ENCODE measurements at places on chromosomes 5 and 9.

DNA sequence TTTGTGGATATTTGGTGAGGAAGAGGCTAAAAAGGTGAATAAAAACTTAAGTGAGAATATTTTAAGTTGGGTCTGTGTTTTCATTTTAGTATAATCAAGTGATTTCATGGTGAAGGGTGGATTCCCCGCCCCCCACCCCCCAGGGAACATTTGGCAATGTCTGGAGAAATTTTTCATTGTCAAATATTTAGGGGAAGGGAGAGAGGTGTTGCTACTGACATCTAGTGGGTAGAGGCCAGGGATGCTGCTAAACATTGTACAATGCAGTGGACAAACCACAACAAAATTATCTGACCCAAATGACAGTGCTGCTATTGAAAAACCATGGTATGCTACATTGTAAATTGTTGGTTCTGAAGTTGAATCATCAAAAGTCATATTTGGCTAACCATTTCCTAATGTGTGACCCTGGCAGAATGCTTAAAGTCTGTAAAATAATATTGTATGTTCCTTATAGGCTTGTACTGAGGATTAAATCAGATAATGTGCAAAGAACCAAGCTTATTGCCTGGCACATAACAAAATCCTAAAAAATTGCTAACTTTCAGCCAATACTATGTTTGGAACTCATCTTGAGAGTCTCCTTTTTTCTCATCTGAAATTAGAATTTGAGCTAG, 5.6 kb downstream of the C5orf24 start:
- DNase-seq, result no peak

DNA sequence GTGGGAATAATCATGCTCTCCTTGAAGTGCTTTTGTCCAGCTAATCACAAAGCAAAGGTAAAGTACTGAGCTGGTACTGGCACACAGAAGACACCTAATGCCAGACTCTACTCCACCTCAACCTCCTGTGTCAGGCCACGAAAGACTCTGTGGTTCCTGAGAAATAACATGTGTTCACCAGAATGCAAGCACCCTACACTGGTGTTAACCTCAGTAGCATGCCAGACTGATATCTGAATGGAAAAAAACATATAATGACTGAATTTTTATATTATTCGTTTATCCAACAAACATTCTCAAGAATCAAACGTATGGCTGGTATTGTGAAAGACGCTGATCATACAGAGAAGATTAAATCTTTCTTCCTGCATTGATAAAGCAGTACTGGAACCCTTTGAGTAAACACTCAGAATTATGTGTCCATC, 97.1 kb upstream of the IFNE start:
- no peak for DNase-seq

DNA sequence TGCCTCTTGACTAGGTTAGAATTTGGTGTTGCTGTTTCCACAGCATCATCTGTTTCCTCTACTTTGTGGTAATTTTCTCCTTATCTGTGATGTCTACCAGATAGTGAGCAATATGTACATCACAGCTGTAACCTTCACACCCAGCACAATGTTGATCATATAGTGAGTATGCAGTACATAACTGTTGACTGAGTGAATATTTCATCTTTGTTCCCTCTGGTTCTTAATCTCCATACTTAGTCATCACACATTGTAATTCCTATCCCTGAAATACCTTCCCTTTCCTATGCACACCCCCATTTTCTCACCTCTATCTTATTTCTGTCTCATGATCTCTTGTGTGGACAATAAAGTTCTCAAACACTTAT, 115.9 kb downstream of the KIF4B start:
- no peak for DNase-seq

DNA sequence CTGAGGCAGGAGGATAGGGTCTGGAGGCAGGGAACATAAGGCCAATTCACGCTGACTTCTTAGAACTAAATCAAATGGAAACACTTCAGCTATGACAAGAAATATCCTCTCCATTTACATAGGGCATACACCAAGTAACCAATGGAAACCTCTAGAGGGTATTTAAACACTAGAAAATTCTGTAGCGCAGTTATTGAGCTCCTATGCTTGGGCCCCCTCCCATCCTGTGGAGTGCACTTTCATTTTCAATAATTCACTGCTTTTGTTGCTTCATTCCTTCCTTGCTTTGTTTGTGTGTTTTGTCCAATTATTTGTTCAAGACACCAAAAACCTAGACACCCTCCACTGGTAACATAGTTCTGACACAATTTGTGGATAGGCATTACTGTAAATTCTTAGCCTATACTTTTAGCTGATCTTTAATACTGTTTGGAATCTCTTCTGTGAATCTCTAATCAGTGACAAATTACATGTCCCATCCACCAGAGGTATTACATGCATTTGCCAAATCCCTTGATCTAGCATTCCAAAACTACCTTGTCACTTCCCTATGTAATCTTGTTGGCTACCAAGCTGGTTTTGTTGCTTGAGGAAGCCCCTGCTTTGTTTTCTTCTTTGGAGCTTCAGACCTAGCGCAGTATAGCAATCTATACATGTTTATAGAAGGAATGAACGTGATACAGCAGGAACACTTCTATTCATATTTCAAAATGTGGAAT, 61.6 kb downstream of the ST8SIA4 start:
- no peak for DNase-seq

DNA sequence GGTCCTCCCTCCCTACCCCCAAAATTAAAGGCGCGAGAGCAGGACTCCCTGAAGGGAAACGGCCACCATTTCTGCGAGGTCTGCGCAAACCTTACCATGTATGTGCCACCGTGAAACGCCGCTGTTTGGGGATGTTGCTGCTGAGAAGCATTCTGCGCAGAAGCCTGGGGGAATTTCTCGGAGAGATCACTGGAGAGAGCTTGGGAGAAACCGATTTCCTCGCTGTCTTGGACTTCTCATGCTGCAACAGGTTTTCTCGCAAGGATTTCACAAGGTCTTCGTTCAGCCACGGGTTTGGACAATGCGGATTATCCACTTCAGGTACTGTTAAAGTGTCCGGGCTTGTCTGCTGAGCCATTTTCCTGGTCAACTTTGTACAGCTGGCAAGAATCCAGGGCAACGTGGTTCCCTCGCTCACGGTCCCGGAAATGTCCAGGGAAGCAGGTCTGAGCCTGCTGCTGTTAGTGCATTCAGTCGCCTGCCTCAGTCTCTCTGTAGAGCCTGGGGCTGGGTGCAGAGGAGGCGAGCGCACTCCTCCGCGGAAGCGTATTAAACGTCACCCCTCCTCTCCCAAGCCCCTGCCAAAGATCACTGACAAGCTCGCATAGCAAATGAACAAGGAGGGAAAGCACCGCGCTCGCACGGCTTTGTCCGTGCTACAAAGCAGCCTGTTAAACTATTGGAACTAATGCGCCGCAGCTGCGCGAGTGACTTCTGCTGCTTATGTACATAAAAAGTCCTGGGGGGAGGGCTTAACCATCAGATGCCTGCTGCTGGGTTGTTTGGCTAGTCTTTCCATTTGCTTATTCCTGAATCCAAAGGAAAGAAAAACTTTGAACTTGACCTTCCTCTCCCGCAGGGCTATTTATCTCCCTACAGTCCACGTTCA, 125.1 kb downstream of the PDE4D start:
- DNase-seq, result no peak

GRCh38 chr5:157059891-157060290, 975 bp upstream of the HAVCR1 start:
- DNase-seq, result no peak

GRCh38 chr5:86008704-86009103, 609.0 kb upstream of the COX7C start:
- DNase-seq, result no peak

- DNase-seq, result no peak
Observed at GRCh38 chr5:98935206-98935605, 6.4 kb upstream of the CHD1 start.

DNA sequence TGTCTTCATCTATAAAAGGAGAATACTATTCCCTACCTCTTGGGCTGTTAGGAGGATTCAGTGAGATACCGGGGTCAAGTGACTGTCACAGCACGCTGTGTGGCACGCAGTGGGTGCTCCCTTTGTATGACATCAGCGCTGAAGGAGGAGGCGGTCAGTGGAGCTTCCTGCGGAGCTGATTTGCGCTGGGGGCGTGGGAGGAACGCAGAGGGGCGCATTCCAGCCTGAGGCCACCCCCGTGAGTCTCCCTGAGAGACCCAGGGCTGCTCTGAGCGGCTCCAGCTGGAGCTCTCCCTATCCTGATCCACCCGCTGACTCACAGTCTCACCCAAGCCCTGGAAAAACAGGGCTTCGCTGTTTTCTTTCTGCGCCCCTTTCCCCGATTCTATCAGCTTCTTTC, 24.3 kb upstream of the NEURL1B start:
- DNase-seq, result no peak

DNA sequence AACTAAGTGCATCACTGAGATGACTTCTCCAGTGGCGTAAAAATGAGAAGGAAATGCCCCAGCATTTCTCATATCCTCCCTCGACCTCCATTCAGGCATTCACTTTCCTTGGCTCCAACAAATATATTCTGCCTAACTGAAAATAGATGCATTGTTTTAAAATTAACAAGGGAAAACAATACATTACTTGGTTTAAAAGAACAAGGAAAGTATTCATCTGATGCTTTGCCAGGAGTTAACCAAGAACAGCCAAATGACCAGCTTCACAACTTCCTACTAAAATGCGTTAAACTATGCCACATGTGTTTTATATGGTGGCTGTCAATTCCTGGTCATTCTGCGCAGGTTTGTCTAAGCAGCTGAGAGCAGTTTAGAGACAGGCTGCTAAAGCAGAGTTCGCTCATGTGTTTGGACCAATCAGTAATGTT, 121.4 kb downstream of the GNAQ start:
- DNase-seq, result no peak

GRCh38 chr5:72383280-72383679, 63.1 kb downstream of the PTCD2 start:
- DNase-seq, result no peak

DNA sequence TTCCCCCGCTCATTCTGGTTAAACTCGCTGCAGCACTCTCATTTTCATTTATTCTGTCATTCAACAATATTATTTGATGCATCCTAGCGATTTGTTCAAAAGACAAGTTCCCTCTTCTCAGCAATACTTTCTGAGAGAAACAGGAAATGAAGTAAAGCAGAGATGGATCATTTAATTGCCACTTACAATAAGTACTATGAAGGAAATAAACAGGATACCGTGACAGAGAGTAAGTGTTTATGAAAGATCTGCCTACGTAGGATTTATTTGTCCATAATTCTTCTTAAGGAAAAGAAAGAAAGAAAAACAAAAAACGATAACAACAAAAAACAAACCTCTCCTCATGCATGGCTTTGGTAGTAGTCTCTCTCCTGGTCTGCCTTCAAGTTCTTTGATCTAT, 406.8 kb upstream of the ZNF608 start:
- no peak for DNase-seq

DNA sequence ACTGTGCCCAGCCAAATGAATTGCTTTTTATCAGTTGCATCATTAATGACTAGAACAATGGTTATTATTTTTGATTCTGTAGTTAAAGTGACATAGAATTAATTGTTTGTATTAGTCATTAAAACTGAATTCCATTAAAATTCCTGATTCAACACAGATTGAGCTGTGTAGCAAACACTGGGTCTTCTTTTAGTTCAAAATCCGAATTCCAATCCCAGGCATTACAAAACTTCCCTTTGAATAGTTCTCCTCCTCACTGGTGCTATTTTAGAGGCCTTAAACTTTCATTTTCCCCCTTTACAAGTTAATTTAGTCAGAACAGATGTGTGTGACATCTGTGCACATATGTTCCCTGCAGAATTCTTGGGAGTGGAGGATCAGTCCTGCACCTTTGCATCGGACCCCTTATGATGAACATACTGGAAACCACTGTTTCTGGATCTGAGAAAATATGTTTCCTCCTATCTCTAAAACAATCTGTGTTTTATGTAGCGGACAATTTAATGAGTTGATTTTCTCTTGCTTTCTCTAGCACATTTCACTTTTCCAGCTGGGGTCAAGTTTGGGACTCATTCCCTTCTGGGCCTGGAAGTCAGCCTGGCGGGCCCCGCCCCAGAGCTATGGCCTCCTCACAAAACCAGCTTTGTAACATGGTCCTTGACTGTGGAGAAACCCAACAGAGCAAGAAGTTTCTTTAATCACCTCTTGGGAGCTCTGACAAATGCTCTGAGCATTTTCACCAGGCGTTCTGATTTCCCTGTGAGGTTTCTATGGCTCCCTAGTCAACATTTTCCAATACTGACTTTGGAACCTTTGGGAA, 87.9 kb upstream of the MAMDC2 start:
- no peak for DNase-seq

DNA sequence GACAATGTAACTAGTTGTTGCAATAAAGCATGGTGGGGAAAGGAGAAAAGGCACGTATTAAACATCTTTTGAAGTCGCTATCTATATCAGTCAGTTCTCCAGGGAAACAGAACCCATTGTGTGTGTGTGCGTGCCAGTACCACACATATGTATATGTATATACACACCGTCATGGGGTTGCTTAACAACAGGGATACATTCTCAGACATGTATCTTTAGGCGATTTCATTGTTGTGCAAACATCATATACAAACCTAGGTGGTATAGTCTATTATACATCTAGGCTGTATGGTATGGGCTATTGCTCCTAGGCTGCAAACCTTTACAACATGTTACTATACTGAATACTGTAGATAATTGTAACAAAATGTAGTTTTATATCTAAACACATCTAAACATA, 2.3 kb downstream of the CDKN2B-AS1 start:
- no peak for DNase-seq

- DNase-seq, result no peak
Observed at GRCh38 chr5:126924331-126925033, 105.9 kb downstream of the MARCHF3 start.

GRCh38 chr5:143094087-143094521, 309.4 kb downstream of the NR3C1 start:
- DNase-seq, result no peak

- no peak for DNase-seq
Observed at GRCh38 chr5:84578226-84578625, 193.5 kb upstream of the EDIL3 start.

DNA sequence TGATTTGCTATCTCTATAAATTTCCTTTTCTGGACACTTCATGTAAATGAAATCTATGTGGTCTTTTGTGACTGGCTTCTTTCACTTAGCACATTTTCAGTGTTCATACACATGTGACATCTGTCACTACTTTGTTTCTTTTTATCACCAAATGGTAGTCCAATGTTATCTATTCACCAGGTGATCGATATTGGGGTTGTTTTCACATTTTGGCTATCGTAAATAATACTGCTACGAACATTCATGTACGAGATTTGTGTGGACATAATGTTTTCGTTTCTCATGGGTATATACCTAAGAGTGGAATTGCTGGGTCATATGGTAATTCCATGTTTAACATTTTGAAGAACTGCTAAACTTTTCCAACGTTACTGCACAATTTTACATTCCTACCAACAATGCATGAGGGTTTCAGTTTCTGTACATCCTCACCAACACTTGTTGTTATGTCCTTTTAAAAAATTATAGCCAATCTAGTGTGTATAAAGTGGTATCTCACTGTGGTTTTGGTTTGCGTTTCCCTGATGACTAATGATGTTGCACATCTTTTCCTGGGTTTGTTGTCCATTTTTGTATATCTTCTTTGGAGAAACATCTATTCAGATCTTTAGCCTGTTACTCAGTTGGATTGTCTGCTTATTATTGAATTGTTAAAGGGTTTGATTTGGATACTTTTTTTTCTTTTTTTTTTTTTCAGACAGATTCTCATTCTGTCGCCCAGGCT, 263.0 kb downstream of the PDZD2 start:
- DNase-seq, result no peak

- DNase-seq, result no peak
Observed at GRCh38 chr5:32445831-32446614, 1.5 kb upstream of the ZFR start.

All from stimulated activated CD4-positive, alpha-beta T cell treated with anti-CD3 and anti-CD28 coated beads, Interleukin-1b, Interleukin-23, amount 100 ng/mL, for 24 hours (primary cell).